ENCODE measurements at places on chromosomes 3 and 15.

DNA sequence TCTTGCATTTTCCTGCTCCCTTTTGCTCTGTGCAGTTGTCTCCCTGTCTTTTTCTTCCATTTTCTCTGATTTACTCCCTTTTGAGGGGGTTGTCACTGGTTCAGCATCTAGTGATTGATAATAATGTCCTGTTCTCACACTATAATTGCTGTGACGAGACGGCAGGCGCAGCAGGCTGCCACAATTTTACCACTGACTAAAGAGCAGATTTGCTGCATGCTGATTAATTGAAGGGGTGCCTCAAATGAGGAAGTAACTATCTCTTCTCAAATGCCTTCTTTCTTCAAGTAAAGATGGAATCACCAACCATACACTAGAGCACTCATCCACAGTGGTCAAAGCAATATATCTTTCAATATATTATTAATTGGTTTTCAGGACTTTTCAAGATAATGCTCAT, 219.3 kb downstream of the CBLB start:
- H3K36me3 ChIP-seq = no peaks in the 10 kb centered on the region
- H3K27ac ChIP-seq = no peak overlapping the region
- no peaks in the 10 kb centered on the region for H3K4me1 ChIP-seq
- DNase-seq = no peak
- H3K27me3 ChIP-seq = no peaks in the 10 kb centered on the region

DNA sequence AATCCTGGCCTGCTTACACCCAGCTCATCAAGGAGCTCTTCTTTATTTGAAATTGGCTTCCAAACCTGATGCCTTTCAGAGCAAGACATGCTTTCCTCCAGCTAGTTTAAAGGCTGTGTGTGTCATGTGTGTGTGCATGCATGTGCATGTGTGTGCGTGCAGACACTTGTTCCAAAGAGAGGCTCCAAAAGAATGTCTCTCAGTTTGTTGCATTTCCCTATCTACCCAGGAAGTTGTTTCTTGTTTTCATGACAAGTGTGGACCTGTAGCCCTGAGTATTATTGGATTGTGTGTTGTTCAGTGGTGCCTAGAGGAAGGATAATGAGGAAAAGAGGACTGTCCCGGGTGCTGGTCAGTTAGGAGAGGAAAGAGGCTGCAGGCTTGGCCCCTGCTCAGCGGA, 240.0 kb downstream of the THSD4 start:
- no peaks in the 10 kb centered on the region for H3K36me3 ChIP-seq
- DNase-seq = no peak
- no peaks in the 10 kb centered on the region for H3K4me1 ChIP-seq

- no peak overlapping the region for H3K4me3 ChIP-seq
- H3K4me1 ChIP-seq = no peaks in the 10 kb centered on the region
- DNase-seq = peak; percentile 76
Measured at GRCh38 chr15:67820992-67821783, 4.1 kb upstream of the SKOR1 start.

- H3K27ac ChIP-seq = no peak overlapping the region
- no peak overlapping the region for H3K4me3 ChIP-seq
- H3K27me3 ChIP-seq = no peaks in the 10 kb centered on the region
- no peaks in the 10 kb centered on the region for H3K36me3 ChIP-seq
Measured at GRCh38 chr3:117367861-117368260, 658.3 kb downstream of the TUSC7 start.

DNA sequence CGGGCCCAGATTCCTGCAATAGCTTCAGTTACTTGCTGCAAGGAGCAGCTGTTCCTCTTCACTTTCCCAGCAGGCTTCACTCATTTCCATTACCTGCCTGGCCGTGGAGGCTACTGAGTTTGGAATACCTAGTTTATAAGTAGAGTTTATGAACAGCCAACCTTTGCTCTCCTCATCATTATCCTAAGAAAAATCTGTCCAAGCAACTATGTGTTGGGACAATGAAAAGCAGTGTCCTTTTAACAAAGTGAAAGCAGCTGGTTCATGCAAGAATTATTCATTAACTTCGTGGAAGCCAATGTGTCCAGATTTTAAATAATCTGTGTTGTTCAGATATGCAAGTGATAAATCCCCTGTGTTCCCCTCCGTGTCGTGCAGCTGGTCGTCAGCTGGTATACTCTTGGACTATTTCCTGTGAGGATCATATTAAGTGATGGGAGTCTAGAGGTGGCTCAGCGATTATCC, 39.3 kb upstream of the SSR3 start:
- no peak overlapping the region for H3K27ac ChIP-seq
- H3K4me3 ChIP-seq = no peak overlapping the region
- no peaks in the 10 kb centered on the region for H3K36me3 ChIP-seq
- peaks cover 3% of the 10 kb centered on the region for H3K4me1 ChIP-seq
- no peak for DNase-seq
- H3K27me3 ChIP-seq = no peaks in the 10 kb centered on the region

DNA sequence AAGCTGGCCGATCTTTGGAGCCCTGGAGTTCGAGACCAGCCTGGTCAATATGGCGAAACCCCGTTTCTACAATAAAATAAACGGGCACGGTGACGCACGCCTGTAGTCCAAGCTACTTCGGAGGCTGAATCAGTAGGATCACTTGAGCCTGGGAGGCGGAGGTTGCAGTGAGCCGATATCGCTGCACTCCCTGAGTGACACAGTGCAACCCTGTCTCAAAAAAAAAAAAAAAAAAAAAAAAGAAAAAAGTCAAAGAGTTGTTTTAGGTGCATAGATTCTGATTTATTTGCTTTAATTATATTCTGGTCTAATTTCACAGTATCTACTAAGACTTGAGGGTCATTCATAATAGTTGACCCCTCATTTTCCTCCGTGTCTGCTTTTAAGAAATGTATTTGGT, 1.7 kb downstream of the ARL13B start:
- H3K36me3 ChIP-seq = no peaks in the 10 kb centered on the region
- peak; percentile 26 for DNase-seq
- no peaks in the 10 kb centered on the region for H3K27me3 ChIP-seq
- no peak overlapping the region for H3K27ac ChIP-seq
- no peak overlapping the region for H3K4me3 ChIP-seq
- H3K4me1 ChIP-seq = peaks cover 2% of the 10 kb centered on the region

- no peaks in the 10 kb centered on the region for H3K4me1 ChIP-seq
- H3K27ac ChIP-seq = no peak overlapping the region
- no peak for DNase-seq
- H3K36me3 ChIP-seq = no peaks in the 10 kb centered on the region
Measured at GRCh38 chr3:172749230-172749965, 1.1 kb upstream of the ECT2 start.

- no peaks in the 10 kb centered on the region for H3K27me3 ChIP-seq
- no peaks in the 10 kb centered on the region for H3K4me1 ChIP-seq
- H3K36me3 ChIP-seq = no peaks in the 10 kb centered on the region
- DNase-seq = no peak
Measured at GRCh38 chr3:52649461-52650210, 36.1 kb downstream of the PBRM1 start.

- H3K27ac ChIP-seq = no peak overlapping the region
- DNase-seq = no peak
- peaks cover 1% of the 10 kb centered on the region for H3K4me1 ChIP-seq
- no peak overlapping the region for H3K4me3 ChIP-seq
- no peaks in the 10 kb centered on the region for H3K27me3 ChIP-seq
Measured at GRCh38 chr3:47313341-47314055, 30.8 kb downstream of the KLHL18 start.

GRCh38 chr15:25714538-25714840, 148.6 kb downstream of the ATP10A start:
- H3K4me1 ChIP-seq = no peaks in the 10 kb centered on the region
- no peak for DNase-seq
- no peaks in the 10 kb centered on the region for H3K36me3 ChIP-seq
- H3K27ac ChIP-seq = no peak overlapping the region

- no peak overlapping the region for H3K4me3 ChIP-seq
- DNase-seq = no peak
- no peaks in the 10 kb centered on the region for H3K36me3 ChIP-seq
- no peaks in the 10 kb centered on the region for H3K27me3 ChIP-seq
- no peaks in the 10 kb centered on the region for H3K4me1 ChIP-seq
Measured at GRCh38 chr3:41640076-41640475, 321.8 kb downstream of the ULK4 start.

GRCh38 chr3:129161860-129162271, 1.0 kb upstream of the ISY1 start:
- peaks cover 8% of the 10 kb centered on the region for H3K4me1 ChIP-seq
- H3K36me3 ChIP-seq = no peaks in the 10 kb centered on the region
- H3K27me3 ChIP-seq = no peaks in the 10 kb centered on the region
- H3K27ac ChIP-seq = peak overlapping the region; percentile 86
- peak overlapping the region; percentile 85 for H3K4me3 ChIP-seq

GRCh38 chr3:13065727-13066126, 7.5 kb downstream of the IQSEC1 start:
- H3K4me1 ChIP-seq = no peaks in the 10 kb centered on the region
- H3K4me3 ChIP-seq = no peak overlapping the region
- no peak overlapping the region for H3K27ac ChIP-seq
- no peaks in the 10 kb centered on the region for H3K27me3 ChIP-seq
- no peaks in the 10 kb centered on the region for H3K36me3 ChIP-seq

- H3K27ac ChIP-seq = no peak overlapping the region
- H3K4me1 ChIP-seq = peaks cover 7% of the 10 kb centered on the region
Measured at GRCh38 chr15:90547540-90547939, 17.8 kb downstream of the CRTC3 start.

DNA sequence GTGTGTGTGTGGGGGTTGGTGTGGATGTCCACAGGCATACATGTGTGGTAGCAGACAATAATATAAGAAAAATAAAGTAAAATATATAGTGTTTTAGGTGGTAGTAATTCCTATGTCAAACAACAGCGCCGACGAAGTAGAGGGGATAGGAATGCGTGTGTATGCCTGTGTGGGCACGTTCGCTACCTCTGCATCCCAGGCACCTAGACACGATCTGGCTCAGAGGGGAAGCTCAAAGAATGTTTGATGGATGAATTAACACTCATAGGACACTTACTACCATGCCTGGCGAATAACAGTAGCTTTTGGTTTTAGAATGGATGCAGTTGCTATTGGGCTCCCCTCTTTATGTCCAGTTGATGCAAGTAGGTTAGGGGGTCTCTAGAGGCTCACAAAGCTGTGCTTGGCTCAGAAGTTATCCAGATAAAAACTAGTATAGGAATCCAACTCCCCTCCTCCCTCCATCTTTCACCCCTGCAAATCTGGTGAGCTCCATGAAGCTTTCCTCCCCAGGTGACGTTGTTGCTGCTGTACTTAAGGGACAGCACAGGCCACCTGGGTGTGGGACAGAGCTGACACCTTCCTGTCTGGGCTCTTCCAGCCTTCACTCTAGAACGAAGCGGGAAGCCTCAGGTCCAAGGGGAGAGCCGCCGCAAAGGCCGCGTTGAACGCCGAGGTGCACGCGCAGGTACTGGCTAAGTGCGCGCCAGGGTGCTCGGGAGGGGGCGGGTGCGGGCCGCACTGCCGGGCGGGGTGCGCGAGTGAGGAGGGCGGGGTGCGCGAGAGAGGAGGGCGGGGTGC, 192.6 kb upstream of the LYSMD4 start:
- peak overlapping the region; percentile 37 for H3K4me3 ChIP-seq
- H3K27ac ChIP-seq = peak overlapping the region; percentile 21
- H3K27me3 ChIP-seq = no peaks in the 10 kb centered on the region
- no peaks in the 10 kb centered on the region for H3K36me3 ChIP-seq
